ENCODE measurements at places on chromosomes 4 and X. TPM values are rescaled to one million over a fixed set of nuclear protein-coding genes. Genes with fewer than 3 reads are reported as not detected.

The EXOC1 gene
- total RNA-seq, result 15.2 TPM

The CCNA2 gene
- 43.5 TPM for total RNA-seq

The MUC7 gene
- not detected for total RNA-seq

The ASB12 gene
- not detected for total RNA-seq

The TRIML2 gene
- 39.1 TPM for total RNA-seq

The GC gene
- total RNA-seq, result not detected

The MFAP3L gene
- 5.3 TPM for total RNA-seq

The PAGE5 gene
- total RNA-seq, result not detected
